Smooth muscle cell of the coronary artery (primary cell): ENCODE measurements at places on chromosomes 5 and 9. TPM values are rescaled to one million over a fixed set of nuclear protein-coding genes. Genes with fewer than 3 reads are reported as not detected.

The C9orf50 gene
- total RNA-seq = 0.08 TPM in 1 of 2 replicates, not detected in the other

The KCTD16 gene
- total RNA-seq = 0.70 and 3.4 TPM in 2 replicates

The CAMK4 gene
- 0.70 and 1.7 TPM in 2 replicates for total RNA-seq

The BAAT gene
- total RNA-seq = not detected in 2 replicates

The PCDHGC4 gene
- 0.90 and 2.5 TPM in 2 replicates for total RNA-seq

The PCDHGB7 gene
- total RNA-seq = 6.7 and 7.3 TPM in 2 replicates

The CNTRL gene
- 4.3 and 4.6 TPM in 2 replicates for total RNA-seq

The SCGB3A2 gene
- 0.15 TPM in 1 of 2 replicates, not detected in the other for total RNA-seq

The FCN2 gene
- total RNA-seq = not detected in 2 replicates

The ECM2 gene
- total RNA-seq = 4.4 and 17.3 TPM in 2 replicates

The CARD6 gene
- 8.9 and 11.7 TPM in 2 replicates for total RNA-seq

The HMCN2 gene
- under 0.01 TPM in 1 of 2 replicates, not detected in the other for total RNA-seq

The PRXL2C gene
- 12.1 and 21.6 TPM in 2 replicates for total RNA-seq

The MPDZ gene
- 33.0 and 68.1 TPM in 2 replicates for total RNA-seq

The LHX2 gene
- not detected in 2 replicates for total RNA-seq

The TMED7 gene
- total RNA-seq = 38.3 and 135 TPM in 2 replicates

The DPM2 gene
- 7.1 and 8.6 TPM in 2 replicates for total RNA-seq

The FBXL7 gene
- total RNA-seq = 3.4 and 3.5 TPM in 2 replicates

The SLC22A4 gene
- 1.5 and 3.8 TPM in 2 replicates for total RNA-seq

The PTPRD gene
- 5.4 and 19.3 TPM in 2 replicates for total RNA-seq

The SLC46A2 gene
- total RNA-seq = not detected in 2 replicates

The TGFBR1 gene
- total RNA-seq = 30.1 and 64.7 TPM in 2 replicates

The ANKRD33B gene
- 3.1 and 5.5 TPM in 2 replicates for total RNA-seq

The SAXO1 gene
- under 0.01 and 0.08 TPM in 2 replicates for total RNA-seq

The PCDHA9 gene
- under 0.01 and 0.23 TPM in 2 replicates for total RNA-seq

The C9orf153 gene
- 0.08 and 0.12 TPM in 2 replicates for total RNA-seq

The PCDHGB2 gene
- 1.6 and 2.0 TPM in 2 replicates for total RNA-seq

The DIPK1B gene
- 1.1 and 16.6 TPM in 2 replicates for total RNA-seq

The CCNJL gene
- 0.23 and 1.6 TPM in 2 replicates for total RNA-seq

The CCDC171 gene
- 1.7 and 3.6 TPM in 2 replicates for total RNA-seq

The VDAC1 gene
- total RNA-seq = 288 and 329 TPM in 2 replicates

The STK32A gene
- 0.82 and 2.0 TPM in 2 replicates for total RNA-seq

The GPR150 gene
- 0.45 TPM in 1 of 2 replicates, not detected in the other for total RNA-seq

The IL5 gene
- total RNA-seq = not detected in 2 replicates

The SOWAHA gene
- not detected in 2 replicates for total RNA-seq

The HTR1A gene
- total RNA-seq = not detected in 2 replicates

The RABGAP1 gene
- 30.7 and 37.9 TPM in 2 replicates for total RNA-seq

The KCNV2 gene
- total RNA-seq = not detected in 2 replicates

The CDH10 gene
- total RNA-seq = 0.70 and 3.8 TPM in 2 replicates

The UBTD2 gene
- total RNA-seq = 12.9 and 22.4 TPM in 2 replicates

The HSPA4 gene
- total RNA-seq = 75.9 and 98.7 TPM in 2 replicates

The PCDHGA10 gene
- total RNA-seq = 2.6 and 4.2 TPM in 2 replicates

The CNTLN gene
- total RNA-seq = 5.2 and 5.3 TPM in 2 replicates

The SH3PXD2B gene
- total RNA-seq = 17.4 and 38.6 TPM in 2 replicates

The DBH gene
- total RNA-seq = not detected in 2 replicates

The PTGES gene
- total RNA-seq = 2.6 and 30.0 TPM in 2 replicates

The PIP5K1B gene
- total RNA-seq = not detected in 2 replicates

The HMMR gene
- total RNA-seq = 0.23 and 8.3 TPM in 2 replicates

The TMC1 gene
- 0.68 and 1.3 TPM in 2 replicates for total RNA-seq

The PKN3 gene
- total RNA-seq = 0.35 and 1.4 TPM in 2 replicates

The RPS23 gene
- 2,144 and 3,739 TPM in 2 replicates for total RNA-seq

The CDH18 gene
- 0.15 and 2.0 TPM in 2 replicates for total RNA-seq

The ABO gene
- total RNA-seq = not detected in 2 replicates

The ELAVL2 gene
- total RNA-seq = under 0.01 and 0.47 TPM in 2 replicates

The FAM151B gene
- 4.2 and 8.2 TPM in 2 replicates for total RNA-seq

The PCDHB9 gene
- 0.12 and 0.30 TPM in 2 replicates for total RNA-seq

The ORM2 gene
- not detected in 2 replicates for total RNA-seq

The ADAMTSL2 gene
- total RNA-seq = under 0.01 and 0.12 TPM in 2 replicates

The GNG10 gene
- total RNA-seq = 19.4 and 48.6 TPM in 2 replicates
